Kidney (tissue), 22 donors: ENCODE measurements at places on chromosomes 4 and X. TPM values are rescaled to one million over a fixed set of nuclear protein-coding genes. Genes with fewer than 3 reads are reported as not detected.

DNA sequence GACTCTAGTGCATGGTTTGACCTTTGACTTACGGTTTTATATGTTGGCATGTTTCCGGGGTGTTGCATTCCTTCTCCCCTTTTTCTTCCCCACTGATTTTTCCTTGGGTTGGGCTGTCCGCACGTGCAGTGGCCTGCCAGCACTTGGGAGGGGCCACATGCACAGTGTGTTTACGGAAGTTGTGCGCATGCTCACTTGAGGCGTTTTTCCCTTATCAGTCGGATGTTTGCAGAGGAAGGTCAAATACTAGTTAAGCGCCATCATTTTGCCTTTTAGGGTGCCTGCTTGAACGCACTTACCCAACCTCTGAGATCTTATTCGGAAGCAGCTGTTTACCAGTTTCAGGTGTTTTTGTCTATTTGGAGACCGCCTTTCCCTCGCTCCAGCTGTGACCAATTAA lies 653.9 kb upstream of the AADAT start:
- H3K4me3 ChIP-seq = no peak overlapping the region
- H3K27ac ChIP-seq = no peak overlapping the region
- no peak for DNase-seq
- H3K36me3 ChIP-seq = no peaks in the 10 kb centered on the region
- no peaks in the 10 kb centered on the region for H3K27me3 ChIP-seq

- peak; percentile 94 for DNase-seq
- peaks cover 3% of the 10 kb centered on the region for H3K4me1 ChIP-seq
- H3K36me3 ChIP-seq = no peaks in the 10 kb centered on the region
- peaks cover 2% of the 10 kb centered on the region for H3K27me3 ChIP-seq
Observed at GRCh38 chr4:76251441-76252270, at the start of gene FAM47E. Gene FAM47E (plus strand): TSS chr4:76251721. CDS start chr4:76251747, 26 bp downstream.

GRCh38 chr4:184317234-184317918 lies 99.7 kb upstream of the ENPP6 start:
- no peak overlapping the region for H3K27ac ChIP-seq
- H3K36me3 ChIP-seq = no peaks in the 10 kb centered on the region
- no peaks in the 10 kb centered on the region for H3K27me3 ChIP-seq
- no peaks in the 10 kb centered on the region for H3K4me1 ChIP-seq

GRCh38 chr4:175282407-175282806 lies 364.2 kb downstream of the ADAM29 start:
- H3K36me3 ChIP-seq = no peaks in the 10 kb centered on the region
- no peak overlapping the region for H3K27ac ChIP-seq
- H3K4me1 ChIP-seq = no peaks in the 10 kb centered on the region
- no peaks in the 10 kb centered on the region for H3K27me3 ChIP-seq
- no peak for DNase-seq

DNA sequence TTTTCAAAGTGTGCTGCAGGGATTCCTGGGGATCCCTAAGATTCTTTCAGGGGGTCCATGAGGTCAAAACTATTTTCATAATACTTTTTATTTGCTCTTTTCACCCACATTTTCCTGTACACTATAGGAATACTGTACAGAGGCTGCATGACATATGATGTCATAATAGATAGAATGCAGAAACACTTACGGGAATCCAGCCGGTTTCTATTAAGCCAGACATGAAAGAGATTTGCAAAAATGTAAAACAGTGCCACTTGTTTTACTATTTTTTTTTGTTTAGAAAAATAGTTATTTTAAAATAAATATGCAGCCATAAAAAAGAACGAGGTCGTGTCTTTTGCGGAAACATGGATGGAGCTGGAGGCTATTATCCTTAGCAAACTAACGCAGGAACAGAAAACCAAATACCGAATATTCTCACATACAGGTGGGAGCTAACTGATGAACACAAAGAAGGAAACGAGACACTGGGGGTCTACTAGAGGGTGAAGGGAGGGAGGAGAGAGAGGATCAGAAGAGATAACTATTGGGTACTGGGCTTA lies 5.0 kb downstream of the ZFX start:
- no peaks in the 10 kb centered on the region for H3K36me3 ChIP-seq
- H3K4me1 ChIP-seq = peaks cover 5% of the 10 kb centered on the region
- DNase-seq = no peak
- H3K27ac ChIP-seq = no peak overlapping the region
- no peak overlapping the region for H3K4me3 ChIP-seq
- H3K27me3 ChIP-seq = no peaks in the 10 kb centered on the region

GRCh38 chr4:118905566-118905965 lies 16.9 kb downstream of the SYNPO2 start:
- H3K36me3 ChIP-seq = no peaks in the 10 kb centered on the region
- H3K4me1 ChIP-seq = no peaks in the 10 kb centered on the region
- no peaks in the 10 kb centered on the region for H3K27me3 ChIP-seq
- DNase-seq = no peak
- H3K27ac ChIP-seq = no peak overlapping the region
- no peak overlapping the region for H3K4me3 ChIP-seq

DNA sequence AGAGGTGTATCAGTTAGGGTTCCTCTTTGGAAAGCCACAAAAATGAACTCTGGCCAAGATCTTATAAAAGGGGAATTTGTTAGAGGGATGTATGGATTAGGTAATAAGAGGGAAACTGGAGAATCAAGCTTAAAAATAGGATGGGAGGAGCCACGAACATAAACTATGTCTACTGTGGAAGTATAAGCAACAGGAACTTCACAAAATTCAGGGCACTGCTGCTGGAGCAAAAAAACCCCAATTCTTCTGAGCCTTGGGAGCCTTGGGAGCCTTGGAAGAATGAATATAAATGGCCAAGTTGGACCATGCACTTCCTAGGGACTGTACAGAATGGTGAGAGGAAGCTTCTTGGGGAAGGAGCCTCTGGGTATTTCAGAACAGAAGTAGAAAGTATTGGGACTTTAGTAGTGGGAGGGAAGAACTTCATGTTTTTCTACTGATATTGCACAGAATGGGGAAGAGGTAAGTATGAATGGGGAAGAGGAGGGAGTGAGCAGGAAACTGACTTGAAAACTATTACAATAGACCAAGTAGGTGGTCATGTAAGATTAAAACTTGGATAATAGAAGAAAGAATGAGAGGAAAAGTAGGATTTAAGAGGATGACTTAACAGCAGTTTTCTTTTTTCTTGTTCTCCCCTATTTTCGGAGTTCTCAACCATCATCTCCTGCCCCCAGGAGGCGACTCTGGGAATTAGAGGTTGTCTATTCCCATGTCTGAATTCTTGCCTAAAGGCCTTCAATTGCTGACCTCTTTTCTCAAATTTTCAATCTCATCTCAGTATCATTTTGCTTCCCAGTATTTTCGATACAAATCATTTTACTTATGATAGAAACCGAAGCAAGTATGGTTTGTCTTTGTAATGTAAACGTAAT lies 44.4 kb upstream of the TAPT1 start:
- peaks cover 3% of the 10 kb centered on the region for H3K4me1 ChIP-seq
- no peak overlapping the region for H3K4me3 ChIP-seq
- DNase-seq = no peak
- no peaks in the 10 kb centered on the region for H3K27me3 ChIP-seq

DNA sequence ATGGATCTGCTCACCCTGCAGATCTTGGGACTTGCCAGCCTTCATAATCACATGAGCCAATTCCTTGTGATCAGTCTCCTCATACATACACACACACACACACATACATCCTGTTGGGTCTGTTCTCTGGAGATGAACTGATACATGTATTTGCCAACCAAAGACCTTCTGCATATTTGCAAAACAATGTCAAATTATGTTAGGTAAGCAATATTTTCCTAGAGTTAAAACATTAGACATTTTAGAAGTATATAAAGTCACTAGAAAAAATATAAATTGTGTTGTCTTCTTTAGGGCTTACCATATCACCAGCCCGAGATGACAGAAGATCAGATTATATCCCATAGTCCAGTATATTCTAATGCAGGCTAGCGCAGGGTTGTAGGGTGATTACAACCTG lies 156.0 kb downstream of the DCHS2 start:
- no peak overlapping the region for H3K4me3 ChIP-seq
- no peaks in the 10 kb centered on the region for H3K4me1 ChIP-seq
- no peaks in the 10 kb centered on the region for H3K36me3 ChIP-seq
- DNase-seq = no peak
- H3K27ac ChIP-seq = no peak overlapping the region

- DNase-seq = no peak
- H3K36me3 ChIP-seq = no peaks in the 10 kb centered on the region
- no peak overlapping the region for H3K4me3 ChIP-seq
- no peak overlapping the region for H3K27ac ChIP-seq
Observed at GRCh38 chr4:10347815-10348214, 109.4 kb downstream of the ZNF518B start.

DNA sequence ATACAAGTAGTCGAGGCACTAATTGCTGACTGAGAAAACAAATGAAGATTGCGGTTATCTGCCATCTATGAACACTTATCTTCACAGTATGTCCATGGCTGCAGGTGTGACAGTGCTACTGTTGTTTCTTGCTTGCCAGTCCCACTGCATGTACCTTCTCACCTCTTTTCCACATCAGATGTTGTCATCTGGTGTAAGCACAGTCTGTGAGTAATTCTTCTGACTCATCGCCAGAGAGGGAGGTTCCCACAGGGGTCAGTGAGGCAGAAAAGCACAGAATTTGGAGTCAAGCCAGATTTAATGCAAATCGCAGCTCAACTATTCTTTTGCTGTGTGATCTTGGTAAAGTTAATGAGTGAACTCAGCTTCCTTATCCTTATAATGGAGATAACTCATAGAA lies 144.4 kb downstream of the GLRA2 start:
- DNase-seq = no peak
- H3K4me1 ChIP-seq = no peaks in the 10 kb centered on the region
- H3K27ac ChIP-seq = no peak overlapping the region
- H3K4me3 ChIP-seq = no peak overlapping the region
- no peaks in the 10 kb centered on the region for H3K36me3 ChIP-seq

- H3K27ac ChIP-seq = no peak overlapping the region
- no peaks in the 10 kb centered on the region for H3K4me1 ChIP-seq
- no peaks in the 10 kb centered on the region for H3K27me3 ChIP-seq
- no peaks in the 10 kb centered on the region for H3K36me3 ChIP-seq
Observed at GRCh38 chr4:113692809-113693411, 68.6 kb downstream of the CAMK2D start.

DNA sequence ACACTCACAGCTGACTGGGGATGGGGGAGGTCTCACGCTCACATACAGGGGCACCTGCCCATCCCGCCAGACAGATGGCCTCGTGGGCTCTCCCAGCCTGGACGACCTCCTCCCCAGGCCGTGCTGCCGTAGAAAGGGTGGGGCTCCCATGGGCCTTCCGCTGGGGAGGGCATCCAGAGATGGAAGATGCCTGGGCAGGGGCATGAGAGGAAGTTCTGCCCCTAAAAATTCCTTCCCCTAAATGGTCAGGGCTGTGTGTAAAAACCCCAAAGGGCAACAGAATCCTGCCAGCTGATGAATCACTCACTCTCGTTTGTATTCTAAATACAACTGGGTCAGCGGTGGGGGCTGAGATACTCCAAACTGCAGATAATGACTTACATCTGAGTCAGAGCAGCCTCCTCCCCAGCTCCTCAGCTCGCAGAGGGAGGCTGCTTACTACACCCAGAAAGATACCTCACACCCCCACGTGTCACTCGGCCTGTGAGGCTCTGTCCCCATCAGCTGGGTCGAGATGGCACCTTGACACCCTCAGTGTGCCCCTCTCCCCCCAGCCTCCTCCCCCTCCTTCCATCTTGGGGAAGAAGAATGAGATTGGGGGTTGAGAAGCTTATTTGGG lies 10.1 kb downstream of the WDR1 start:
- peaks cover 21% of the 10 kb centered on the region for H3K36me3 ChIP-seq
- no peak overlapping the region for H3K4me3 ChIP-seq
- H3K4me1 ChIP-seq = peaks cover 64% of the 10 kb centered on the region
- H3K27ac ChIP-seq = peak overlapping the region; percentile 77

GRCh38 chr4:74444891-74445642 lies at the start of gene AREG:
Gene AREG (plus strand): TSS chr4:74445136. CDS start chr4:74445346, 210 bp downstream.
- H3K4me1 ChIP-seq = no peaks in the 10 kb centered on the region
- no peak within 1 kb of the TSS for H3K27ac ChIP-seq
- H3K27me3 ChIP-seq = peaks cover 2% of the 10 kb centered on the region
- DNase-seq = peak; percentile 59
- H3K4me3 ChIP-seq = peak within 1 kb of the TSS; percentile 61
- no peaks in the 10 kb centered on the region for H3K36me3 ChIP-seq

- H3K27me3 ChIP-seq = no peaks in the 10 kb centered on the region
- no peaks in the 10 kb centered on the region for H3K4me1 ChIP-seq
- no peak overlapping the region for H3K27ac ChIP-seq
- no peak for DNase-seq
Observed at GRCh38 chr4:146132445-146132844, 43.1 kb upstream of the LSM6 start.

DNA sequence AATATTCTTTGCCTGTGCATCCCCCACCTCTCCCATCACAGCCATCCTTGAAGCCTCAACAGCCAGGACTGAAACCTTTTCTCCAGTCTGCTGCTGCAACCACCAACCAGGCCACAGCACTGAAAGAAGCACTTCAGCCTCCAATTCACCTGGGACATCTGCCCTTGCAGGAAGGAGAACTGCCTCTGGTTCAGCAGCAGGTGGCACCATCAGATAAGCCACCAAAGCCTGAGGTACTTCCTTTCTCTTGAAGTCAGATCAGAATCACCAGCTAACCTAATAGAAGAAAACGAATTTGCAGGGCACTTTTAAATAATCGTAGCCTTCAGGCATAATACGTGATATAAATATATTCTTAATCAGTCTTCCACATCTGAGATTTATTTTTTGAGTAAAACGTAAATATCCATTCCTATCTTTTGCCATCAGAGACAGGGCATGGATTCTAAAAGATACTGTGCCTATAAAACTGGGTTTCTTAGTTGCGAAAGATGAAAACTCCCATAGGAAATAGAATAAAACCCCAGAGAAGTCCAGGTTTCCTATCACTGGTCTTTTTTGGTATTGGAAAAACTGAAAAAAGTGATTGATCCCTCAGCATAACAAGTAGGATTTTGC lies 9.5 kb downstream of the AMBN start:
- no peak overlapping the region for H3K4me3 ChIP-seq
- no peaks in the 10 kb centered on the region for H3K36me3 ChIP-seq
- no peak for DNase-seq
- no peaks in the 10 kb centered on the region for H3K27me3 ChIP-seq

GRCh38 chr4:1549638-1550035 lies 134.5 kb downstream of the FAM53A start:
- no peaks in the 10 kb centered on the region for H3K4me1 ChIP-seq
- H3K36me3 ChIP-seq = no peaks in the 10 kb centered on the region
- DNase-seq = no peak
- no peaks in the 10 kb centered on the region for H3K27me3 ChIP-seq

DNA sequence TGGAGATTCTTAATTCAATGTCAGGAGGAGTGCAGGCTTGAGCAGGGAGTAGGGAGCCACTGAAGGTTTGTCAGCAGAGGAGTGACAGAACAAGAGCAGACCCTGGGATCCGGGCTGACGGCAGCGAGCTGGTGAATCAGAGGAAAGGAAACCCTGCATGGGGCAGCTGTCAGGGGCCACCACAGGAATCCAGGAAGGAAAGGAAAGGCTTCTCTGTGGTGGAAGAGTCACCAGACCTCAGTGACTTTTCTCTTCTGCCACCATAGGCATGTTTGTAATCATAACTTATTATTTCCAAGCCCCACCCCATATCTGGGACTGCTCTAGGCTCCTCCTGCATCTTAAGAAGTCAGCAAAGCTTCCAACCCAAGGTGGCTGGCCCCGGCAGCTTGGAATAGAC lies 150.9 kb downstream of the BCOR start:
- H3K4me3 ChIP-seq = no peak overlapping the region
- no peaks in the 10 kb centered on the region for H3K27me3 ChIP-seq
- H3K4me1 ChIP-seq = no peaks in the 10 kb centered on the region

The TLR10 gene
- total RNA-seq = 2.0 TPM

The KLB gene
- total RNA-seq = not detected

The F8 gene
- 41.3 TPM for total RNA-seq

The PLS3 gene
- total RNA-seq = 110 TPM

The ADD1 gene
- total RNA-seq = 313 TPM

The DCHS2 gene
- 0.47 TPM for total RNA-seq

The THAP6 gene
- total RNA-seq = 22.1 TPM

The GATA1 gene
- total RNA-seq = 0.60 TPM

The HSFX3 gene
- total RNA-seq = not detected

The CYSLTR1 gene
- 5.5 TPM for total RNA-seq
